ENCODE measurements at places on chromosomes 6 and 20.
A peak's percentile ranks its signal among the peaks of the same experiment; 100 is the strongest.

- DNase-seq = peak; percentile 89
Observed at GRCh38 chr6:111997078-111997852, 56.6 kb upstream of the CCN6 start.

DNA sequence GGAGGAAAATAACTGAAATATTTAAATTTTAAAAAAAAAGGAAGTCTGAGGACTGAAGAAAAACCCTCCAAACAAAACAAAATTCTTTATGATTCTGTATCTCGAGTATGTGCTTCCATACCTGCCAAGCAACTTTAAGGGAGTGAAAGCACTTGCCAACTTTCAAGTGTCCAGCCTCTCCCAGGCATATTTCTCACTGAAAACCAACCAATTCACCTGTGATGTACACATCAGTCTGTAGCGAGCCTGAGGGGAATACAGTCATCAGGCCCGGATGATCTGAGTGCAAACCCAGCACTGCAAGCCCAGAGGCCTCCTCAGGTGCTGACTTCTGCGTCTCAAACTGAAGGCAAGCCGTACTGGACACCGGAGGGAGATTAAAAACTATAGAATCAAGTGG lies 164.8 kb upstream of the NT5E start:
- DNase-seq = no peak

DNA sequence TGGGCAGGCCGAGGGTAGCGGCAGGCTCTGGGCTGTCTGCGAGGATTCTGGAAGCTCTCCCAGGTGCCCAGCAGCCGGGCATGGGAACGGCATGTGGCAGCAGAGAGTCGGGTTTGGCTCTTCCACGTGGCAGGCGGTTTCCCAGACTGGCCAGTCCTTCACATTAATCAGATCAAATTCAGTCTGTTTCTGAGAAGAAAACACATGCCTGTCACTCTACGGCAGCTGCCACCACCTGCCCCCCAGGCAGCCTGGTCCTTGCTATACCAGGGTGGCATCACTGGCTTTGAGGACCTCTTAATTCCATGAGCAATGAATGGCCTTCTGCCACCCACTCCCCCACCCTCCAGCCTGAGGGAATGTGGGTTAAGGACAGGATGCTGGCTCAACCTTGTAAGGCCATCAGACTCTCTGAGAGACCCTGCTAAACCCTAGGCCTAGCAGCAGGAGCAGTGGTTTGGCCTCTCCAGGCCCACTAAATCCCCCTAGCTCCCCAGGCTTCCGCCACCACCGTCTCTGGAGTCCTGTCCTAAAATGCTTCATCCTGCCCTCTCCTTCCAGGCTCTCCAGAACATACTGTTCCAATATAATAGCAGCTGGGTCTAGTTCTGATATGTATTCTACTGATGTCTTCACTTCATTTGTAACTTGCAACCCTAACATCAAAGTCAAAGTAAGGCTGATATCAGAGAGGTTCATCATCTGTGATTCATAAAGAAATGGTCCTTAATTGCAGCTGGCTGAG lies 47.8 kb downstream of the PLCG1 start:
- DNase-seq = no peak

- no peak for DNase-seq
Observed at GRCh38 chr6:5624256-5624655, 362.9 kb downstream of the FARS2 start.

DNA sequence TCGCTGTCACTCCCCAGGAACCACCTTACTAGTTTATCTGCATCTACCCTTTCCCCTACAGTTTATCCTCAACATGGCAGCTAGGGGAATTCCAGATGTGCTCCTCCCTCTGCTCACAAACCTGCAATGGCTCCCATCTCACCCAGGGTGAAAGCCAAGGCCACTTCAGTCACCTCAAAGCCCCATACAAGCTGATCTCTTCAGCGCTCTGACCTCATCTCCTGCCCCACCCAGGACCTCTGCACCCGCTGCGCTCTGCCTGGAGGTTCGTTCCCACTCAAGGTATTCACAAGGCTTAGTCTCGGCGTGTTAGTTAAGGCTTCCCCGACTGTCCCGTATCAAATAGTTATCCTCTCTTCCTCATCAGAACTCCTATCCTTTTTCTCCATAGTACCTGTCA lies 28.6 kb upstream of the SPDEF start:
- no peak for DNase-seq

GRCh38 chr6:53412021-53412715 lies 63.4 kb upstream of the ELOVL5 start:
- DNase-seq = no peak

- no peak for DNase-seq
Observed at GRCh38 chr20:3405139-3405538, 2.3 kb downstream of the DNAAF9 start.

DNA sequence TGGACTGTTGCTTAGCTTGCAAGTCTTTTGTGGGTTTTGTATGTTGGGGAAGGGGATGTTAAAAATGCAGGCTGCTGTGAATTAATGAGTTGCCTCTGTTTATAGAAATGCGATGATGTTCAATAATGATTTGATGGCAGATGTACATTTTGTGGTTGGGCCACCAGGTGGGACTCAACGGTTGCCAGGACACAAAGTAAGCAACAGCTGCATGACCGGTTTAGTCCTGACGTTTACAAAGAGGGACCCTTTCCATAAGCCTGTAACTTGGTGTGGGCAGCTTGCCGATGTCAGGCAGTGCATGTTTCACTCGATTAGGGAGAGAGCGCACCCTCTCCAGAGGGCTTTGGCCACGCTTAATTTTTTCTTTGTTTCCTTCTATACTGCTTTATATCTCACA lies 1.3 kb downstream of the BTBD3 start:
- DNase-seq = peak; percentile 91

GRCh38 chr20:21509597-21510371 lies 4.1 kb downstream of the NKX2-2 start:
- DNase-seq = no peak

- no peak for DNase-seq
Observed at GRCh38 chr20:58703765-58704371, 11.3 kb downstream of the NPEPL1 start.

DNA sequence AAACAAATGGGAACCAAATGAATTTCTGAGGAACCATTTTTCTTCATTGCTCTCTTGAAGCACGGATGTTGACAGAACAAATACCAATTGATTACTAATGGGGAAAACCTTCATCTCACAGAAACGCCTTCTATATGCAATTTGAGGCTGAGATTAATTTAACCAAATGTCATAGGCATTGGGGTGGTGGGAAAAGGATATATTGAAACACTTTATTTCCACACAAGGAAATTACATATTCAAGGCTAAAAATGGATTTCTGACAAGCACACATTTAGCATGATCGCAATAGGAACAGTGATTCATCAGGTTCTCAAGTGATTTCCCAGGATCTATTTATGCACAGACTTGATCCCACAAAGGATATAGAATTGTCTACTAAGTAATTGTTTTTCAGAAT lies 88.9 kb downstream of the COL12A1 start:
- no peak for DNase-seq

DNA sequence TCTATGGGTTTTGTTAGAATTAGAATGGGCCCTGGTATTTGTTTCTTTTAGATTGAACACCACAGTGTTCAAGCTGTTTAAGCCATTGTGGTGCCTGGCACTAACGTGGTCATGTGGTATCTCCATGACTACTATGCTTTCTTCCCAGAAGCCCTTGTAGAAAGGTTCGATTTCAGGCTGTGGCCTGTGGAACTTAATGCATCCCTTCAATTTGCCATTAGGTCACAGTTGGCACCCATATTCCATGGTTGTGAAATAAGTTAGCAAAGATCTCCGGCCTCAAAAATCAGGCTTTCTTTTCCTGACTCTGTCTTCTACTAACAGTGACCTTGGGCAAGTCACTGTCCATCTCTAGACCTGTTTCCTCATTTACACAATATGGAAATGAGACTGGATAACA lies 31.3 kb upstream of the AAR2 start:
- DNase-seq = no peak

DNA sequence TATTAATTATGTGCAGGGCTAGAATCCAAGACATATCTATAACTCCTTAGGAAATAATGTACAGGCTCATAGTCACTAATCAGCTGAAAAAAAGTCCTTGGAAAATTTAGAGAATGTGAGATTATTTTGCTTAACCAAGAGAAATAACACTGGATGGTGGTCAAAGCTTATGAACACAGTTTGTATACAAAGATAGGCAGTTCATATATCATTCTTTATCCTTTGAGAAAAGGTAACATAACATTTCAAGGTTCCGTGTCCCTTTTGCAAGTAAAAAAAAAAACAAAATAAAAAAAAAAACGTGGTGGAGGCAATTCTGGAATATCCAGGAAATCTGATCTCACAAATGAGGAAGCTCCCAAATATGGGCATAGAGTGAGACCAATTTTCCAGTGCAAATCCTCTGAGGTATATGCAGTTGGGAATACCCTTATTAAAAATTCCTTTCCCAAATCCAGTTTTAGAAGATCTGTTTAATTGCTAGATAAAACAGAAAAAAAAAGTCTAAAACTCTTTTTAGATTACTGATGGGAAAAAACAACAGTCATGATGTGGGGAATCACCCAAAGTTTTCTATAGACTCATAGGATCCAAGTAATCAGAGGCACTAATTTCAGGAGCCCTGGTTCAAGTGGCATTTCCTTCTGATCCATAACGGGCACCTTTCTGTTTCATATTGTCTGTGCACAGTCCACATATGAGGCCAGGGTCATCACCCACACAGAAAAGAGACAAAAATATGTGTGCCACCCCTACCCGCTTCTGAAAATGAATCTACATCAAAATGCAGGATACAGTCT lies 17.7 kb upstream of the TNFAIP3 start:
- DNase-seq = no peak

DNA sequence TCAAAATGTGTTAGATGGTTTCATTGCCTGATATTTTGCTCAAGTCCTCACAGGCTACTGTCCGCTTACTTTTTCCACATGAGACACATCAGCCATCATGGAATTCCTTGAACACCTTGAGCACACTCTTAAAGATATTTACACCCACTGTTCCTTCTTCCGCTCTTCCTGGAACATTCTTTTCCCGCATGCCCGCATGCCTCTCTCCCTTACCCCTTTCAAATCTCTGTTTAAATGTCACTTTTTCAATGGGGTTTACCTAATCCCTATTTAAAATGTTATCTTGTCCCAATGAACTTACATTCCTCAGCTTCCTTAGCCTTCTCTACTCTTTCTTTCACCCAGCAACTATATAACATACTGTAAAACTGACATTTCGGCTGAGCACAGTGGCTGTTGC lies 503.3 kb upstream of the PTCHD4 start:
- no peak for DNase-seq

GRCh38 chr20:62900052-62900691 lies 26.1 kb downstream of the DIDO1 start:
- peak; percentile 85 for DNase-seq

GRCh38 chr6:3284436-3284876 lies 25.7 kb downstream of the PSMG4 start:
- DNase-seq = no peak

- peak; percentile 53 for DNase-seq
Observed at GRCh38 chr20:33291830-33292355, 8.9 kb downstream of the BPIFB1 start.

DNA sequence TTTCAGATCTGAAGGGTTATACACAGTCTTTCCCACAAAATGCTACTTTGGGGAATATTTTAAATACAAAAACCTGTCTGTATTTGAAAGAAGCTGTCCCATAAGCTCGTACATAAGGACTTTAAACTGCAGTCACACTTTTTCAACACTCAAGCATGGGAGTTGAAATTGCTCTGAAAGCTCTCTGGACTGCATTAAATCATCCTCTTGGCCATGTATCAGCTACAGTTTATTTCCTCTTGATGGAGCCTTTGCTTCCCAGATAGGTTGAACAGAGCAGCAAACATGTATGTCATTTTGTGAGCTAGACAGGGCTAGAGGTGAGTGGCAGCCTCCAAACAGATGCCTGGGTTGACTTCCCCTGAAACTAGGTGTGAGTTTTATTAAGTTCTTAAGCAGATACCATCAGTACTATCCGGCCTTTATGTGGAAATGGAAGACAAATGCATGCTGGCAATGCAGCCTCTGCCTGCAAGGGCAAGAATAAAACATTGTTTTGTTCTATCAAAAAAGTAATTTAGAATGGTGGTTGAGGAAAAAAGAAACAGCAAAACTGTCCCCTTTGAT lies 105.9 kb upstream of the ENPP5 start:
- no peak for DNase-seq

GRCh38 chr6:139336488-139336887 lies 38.0 kb downstream of the CITED2 start:
- peak; percentile 32 for DNase-seq

DNA sequence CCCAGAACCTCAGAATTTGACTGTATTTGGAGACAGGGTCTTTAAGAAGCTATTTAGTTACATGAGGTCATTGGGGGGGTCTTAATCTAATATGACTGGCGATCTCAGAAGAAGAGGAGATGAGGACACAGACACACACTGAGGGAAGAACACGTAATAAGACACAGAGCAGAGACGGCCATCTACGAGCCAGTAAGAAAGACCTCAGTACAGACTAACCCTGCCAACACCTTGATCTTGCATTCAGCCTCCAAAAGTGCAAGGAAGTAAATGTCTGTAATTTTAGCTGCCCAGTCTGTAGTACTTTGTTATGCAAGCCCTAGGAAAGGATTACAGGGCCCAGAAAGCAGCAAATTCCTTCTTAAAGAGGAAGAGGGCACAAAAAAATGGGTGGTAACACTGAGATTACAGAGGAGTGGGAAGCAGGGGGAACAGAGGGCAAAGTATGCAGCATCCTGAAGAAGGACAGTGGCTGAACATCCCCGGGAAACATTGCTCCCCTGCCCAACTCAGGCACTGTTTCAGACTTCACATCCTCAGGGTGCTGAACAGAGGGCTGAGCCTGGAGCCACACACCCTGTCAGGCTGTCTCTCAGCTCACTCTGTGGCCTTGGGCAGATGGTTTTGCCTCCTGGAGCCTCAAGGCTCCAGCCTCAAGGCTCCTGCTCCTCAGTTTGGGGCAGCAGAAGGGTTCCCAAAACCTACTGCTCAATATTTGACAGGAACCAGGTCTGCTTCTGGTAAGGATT lies 27.9 kb upstream of the SIRPG start:
- no peak for DNase-seq

DNA sequence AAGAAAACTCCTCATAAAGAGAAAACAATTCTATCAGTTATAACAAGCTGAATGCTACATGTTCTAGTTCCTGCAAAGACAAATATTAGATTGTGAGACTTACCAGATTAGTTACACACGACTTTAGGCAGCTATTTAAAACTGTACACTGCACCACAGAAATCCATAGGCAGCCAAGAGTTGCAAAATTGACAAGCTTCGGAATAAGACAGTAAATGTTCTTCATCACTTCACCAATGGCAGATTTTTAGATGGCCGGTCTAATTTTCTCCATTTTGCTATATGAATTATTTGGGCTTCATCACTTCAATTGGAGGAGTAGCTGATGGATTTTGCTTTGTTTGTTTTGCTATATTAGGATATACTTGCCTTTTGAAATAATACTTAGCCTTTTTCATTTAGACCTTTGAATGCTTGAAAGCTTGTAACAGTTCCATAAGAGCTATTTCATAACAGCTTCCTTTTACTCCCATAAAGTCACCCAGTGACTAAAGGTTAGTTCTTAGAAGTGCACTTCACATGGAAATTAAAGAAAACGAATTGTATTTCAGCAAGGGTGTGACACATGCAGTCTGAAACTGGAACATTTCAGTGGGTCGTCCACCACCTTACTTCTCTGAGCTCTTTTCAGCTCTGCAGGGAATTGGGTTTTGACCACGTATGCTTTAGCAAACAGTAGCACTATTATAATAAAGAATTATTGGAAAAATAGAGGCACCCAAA lies at the start of gene ROS1:
ROS1 (minus strand) TSS at position 512 of the 723 bp plus-strand sequence; CDS start at position 226, 286 bp downstream.
- DNase-seq = no peak

Measured in SJCRH30 (cell line).